CD4-positive, alpha-beta T cell treated with Interferon alpha-2 for 1 hour (primary cell): ENCODE measurements at places on chromosomes 3 and 15.

DNA sequence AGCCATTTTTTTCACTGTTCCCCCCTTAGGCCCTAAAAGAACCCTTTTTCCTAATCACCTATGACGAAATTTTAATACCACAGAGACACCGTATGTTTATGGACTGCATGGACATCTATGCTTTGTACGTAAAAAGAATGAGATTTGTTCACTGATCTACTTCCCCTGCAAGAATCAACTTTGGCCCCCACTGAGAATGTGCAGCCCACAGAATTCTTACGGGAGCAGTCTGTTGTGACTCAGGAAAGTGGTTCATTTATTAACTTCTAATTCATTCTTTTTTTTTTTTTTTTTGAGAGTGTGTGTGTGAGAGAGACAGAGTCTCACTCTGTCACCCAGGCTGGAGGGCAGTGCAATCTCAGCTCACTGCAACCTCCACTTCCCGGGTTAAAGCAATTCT lies 17.6 kb downstream of the EIF4E3 start:
- no peak for DNase-seq

- no peak for DNase-seq
Measured at GRCh38 chr3:9809239-9809614, 835 bp upstream of the TTLL3 start.

DNA sequence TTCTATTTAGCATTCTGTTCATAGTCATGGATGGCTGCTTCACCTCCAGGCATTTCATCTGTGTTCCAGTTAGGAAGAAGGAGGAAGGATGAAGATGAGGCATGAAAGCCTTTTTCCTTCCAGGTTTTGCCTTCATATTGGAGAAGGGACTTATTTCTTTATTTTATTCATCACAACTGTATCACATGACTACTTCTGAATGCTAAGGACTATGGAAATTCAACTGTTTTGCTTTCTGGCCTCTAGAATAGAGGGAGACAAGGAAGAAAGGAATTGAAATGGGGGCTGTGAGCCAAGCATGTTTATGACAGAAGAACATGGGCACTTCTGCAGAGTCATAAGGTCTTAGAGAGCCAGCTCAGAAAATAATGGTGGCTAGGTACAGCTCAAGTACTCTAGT lies 10.4 kb downstream of the TMEM266 start:
- no peak for DNase-seq

DNA sequence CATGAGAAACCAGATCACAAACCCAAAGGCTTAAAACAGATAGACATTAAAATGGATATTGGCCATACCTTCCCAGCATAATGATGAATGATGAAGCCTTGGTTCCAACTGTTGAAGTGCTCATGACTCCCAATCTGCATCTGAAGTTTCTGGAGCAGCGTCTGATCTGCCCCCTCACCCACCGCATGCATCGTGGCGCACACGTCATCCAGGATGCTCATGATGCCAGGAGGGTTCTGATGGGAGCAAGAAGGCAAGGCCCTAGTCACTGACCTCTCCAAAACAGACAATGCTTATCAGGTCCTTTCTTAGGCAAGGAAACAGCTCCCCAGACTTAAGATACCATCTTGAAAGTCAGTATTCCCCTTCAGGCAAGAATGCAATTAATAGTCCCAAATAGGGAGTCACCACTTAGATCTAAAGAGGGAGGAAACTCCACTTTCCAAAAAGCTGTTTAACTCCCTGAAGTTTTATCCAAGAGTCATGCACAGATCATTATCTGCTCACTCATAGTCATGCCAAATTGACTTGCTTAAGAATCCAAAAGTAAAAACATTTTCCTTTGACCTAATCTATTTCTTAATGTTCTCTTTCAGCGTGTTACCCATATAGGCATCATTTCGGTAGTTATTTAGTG lies 2.1 kb downstream of the LDHAL6B start:
- no peak for DNase-seq

DNA sequence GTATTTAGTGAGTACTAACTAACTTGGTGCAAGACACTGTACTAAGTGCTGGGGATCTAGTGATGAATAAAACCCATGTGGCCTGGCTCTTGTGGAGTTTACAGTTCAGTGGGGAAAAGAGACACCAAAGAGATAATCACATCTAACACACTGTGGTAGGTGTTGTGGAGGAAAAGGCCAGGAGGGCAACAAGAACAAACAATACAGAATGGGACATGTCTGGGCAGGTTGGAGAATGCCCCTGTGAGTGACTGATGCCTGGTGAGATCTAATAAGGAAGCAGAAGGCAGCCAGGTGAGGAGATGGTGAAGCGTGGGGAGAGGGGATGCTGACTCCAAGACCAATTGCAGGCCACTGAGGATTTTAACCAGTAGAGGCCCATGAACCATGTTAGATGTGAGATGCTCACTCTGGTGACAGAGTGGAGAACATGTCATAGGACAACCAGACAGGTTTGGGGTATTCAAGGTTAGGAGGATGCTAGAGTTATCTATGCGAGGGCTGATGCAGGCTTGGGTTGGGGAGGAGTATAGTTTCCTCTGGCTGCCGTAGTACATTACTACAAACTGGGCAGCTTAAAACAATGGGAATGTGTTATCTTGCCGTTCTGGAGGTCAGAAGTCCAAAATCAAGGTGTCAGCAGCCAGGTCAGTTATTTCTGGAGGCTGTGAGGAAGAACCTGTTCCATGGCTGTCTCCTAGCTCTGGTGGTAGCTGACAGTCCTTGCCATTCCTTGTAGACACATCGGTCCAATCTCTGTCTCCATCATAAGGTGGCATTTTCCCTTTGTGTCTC lies 81.4 kb downstream of the ARNT2 start:
- no peak for DNase-seq

GRCh38 chr3:121736112-121736511 lies 13.4 kb downstream of the GOLGB1 start:
- no peak for DNase-seq

- DNase-seq = no peak
Measured at GRCh38 chr15:80031841-80032240, 27.6 kb upstream of the ZFAND6 start.

- no peak for DNase-seq
Measured at GRCh38 chr3:150733936-150734794, 28.8 kb downstream of the SIAH2 start.

GRCh38 chr3:108006881-108007331 lies 83.9 kb downstream of the CD47 start:
- DNase-seq = no peak

DNA sequence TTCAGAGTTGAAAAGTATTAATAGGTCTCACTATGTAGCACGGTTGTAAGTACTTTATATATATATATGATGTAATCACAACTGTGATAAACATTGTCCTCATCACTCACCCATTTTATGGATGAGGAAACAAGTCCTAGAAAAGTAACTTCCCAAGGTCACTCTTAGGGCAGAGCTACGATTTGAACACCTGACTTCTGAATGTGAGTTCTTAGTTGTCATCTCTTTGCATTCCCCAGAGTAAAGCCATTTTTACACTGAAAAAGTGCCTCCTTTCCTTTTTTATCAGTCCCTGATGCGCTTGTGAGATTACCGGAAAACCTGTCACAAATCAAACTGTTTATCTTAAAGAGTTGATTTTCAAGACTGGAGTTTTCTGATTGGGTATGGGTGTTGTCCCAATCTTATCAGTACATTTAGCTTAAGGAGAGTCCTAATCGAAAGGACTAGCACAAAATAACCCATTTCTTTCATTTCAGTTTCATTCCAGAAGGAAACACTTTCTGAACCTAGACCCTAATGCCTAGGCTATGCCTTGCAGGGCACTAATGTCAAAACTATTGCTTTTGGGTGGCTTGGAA lies 2.3 kb upstream of the EDEM1 start:
- DNase-seq = no peak

- DNase-seq = no peak
Measured at GRCh38 chr15:23634181-23634580, 13.5 kb downstream of the MAGEL2 start.

DNA sequence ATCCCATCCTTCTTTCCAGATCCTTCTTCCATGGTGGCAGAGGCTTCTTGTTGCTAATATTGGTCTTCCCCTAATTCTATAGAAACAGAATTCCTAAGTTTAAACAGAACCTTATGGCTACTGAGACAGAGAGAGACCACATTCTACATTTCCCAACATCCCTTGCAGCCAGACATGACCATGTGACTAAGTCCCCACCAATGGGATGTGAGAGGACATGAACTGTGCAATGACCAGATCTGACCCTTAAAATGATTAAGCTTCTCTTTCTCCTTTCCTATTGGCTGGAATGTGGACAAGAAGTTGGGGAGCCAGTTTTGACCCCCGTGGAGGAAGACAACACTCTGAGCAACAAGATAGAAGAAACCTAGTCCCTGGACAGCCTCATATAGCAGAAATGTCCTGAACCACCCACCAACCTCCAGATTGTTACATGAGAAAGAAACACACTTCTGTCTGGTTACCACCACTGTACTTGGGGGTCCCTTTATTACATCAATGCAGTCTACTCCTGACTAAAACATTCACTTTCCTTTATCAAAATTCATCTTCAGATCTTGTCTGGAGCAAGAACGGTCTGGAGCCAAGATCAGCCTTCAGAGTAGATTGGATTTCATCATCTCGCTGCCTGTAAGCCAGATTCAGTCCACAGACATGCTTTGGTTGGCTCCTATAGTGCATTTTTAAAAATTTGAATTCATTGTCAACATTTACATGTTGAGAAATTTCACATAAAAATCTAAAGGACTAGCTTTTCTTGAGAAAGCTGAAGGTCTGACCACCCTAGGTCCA lies 183.9 kb downstream of the SHQ1 start:
- no peak for DNase-seq

DNA sequence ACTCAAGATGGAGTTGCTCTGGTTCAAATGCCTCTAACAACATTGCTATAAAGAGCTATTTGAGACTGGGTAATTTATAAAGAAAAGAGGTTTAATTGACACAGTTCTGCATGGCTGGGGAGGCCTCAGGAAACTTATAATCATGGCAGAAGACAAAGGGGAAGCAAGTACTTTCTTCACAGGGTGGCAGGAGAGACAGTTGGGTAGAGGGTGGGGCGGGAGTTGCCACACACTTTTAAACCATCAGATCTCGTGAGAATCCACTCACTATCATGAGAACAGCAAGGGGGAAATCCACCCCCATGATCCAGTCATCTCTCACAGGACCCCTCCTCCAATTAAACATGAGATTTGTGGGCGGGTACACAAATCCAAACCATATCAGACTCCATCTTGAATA lies 30.7 kb downstream of the MAP2K5 start:
- no peak for DNase-seq

GRCh38 chr3:184508938-184509337 lies 52.6 kb upstream of the EPHB3 start:
- DNase-seq = no peak

DNA sequence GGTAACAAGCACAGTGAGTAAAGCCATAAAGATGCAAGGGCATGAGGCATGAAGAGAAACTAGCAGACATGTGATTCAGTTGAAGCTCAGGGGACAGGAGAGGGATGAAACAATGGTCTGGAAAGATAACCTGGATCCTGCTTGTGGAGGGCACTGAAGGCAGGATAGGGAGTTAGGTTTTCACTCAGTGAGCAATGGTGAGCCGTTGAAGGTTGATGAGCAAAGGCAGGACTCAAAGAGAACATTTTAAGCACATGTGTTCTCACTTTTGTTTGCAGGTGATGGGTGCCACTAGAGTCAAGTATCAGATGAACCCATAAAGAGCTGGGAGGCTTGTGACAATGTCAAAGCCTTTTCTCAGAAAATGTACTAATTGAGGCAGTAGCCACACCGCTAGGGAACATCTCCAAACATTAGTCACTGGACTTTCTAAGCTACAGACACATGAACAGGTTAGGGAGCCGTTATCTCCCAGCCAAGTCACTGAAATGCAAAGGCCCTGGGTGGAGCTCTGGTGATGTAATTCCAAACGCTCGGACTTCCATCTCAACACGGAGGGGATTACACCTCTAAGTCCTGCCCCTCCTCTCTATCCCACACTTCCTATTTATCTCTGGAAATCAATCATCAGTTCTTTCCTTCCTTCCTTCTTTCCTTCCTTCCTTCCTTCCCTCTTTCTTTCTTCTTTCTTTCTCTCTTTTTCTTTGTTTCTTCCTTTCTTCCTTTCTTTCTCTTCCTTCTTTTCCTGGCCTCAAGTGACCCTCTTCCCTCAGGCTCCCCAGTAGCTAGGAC lies 22.7 kb downstream of the KLHL6 start:
- no peak for DNase-seq

GRCh38 chr15:68187559-68187958 lies 17.6 kb downstream of the CALML4 start:
- no peak for DNase-seq

GRCh38 chr15:60758961-60759729 lies 280.2 kb upstream of the ICE2 start:
- no peak for DNase-seq

GRCh38 chr15:39156646-39157250 lies 424.1 kb upstream of the THBS1 start:
- DNase-seq = no peak

- no peak for DNase-seq
Measured at GRCh38 chr3:94990952-94991705, 928.3 kb downstream of the NSUN3 start.

DNA sequence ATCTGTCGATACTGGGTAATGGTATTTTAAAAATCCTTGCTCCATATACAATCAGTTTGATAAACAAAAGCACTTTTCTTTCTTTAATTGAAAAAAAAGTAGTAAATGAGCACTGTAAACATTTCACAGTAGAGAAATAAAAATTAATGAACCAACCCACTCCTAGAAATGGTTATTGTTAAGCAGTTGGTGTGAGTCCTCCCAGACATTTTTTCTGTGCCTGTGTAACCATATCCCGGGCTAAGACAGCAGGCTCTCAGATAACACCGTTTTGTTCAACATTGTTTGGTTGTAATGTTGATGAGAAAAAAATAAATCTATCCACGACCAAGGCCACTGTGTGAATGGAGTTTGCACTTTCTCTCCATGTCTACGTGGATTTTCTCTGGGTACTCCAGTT lies 42.6 kb downstream of the PXK start:
- no peak for DNase-seq

DNA sequence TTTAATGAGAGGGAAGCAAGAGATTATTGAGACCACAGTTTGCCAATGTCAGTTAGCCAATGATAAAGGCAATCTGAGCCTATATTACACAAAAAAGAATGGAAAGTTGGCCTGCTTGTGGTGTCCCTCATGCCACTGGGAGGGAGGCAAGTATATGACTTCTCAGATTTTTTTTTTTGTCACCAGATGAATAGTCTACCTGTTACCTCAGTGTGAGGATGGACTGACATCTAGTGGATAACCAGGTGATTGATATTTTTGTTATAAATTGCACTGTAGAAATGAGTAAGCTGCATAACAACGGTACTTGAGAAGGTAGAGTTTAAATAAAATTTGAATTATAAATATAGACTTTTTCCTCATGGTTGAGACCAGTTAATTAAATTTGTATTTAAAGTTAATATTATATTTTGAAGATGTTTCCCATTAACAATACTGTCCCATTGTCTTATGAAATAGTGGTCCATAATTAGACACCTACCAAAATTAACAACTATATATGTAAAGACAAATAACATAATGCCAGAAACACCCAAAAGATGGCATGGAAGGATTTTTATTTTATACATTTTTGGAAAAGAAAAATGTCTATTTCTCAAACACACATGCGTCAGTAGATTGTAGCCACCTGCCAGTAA lies 237.8 kb upstream of the GADL1 start:
- DNase-seq = peak; percentile 50
